ENCODE measurements at places on chromosomes 3 and 15. TPM values are rescaled to one million over a fixed set of nuclear protein-coding genes. Genes with fewer than 3 reads are reported as not detected.

NCEH1 gene
- 7.2 TPM for total RNA-seq

- H3K27ac ChIP-seq, result no peak overlapping the region
- no peak for DNase-seq
- H3K27me3 ChIP-seq, result no peaks in the 10 kb centered on the region
- peaks cover 27% of the 10 kb centered on the region for H3K36me3 ChIP-seq
These were observed 83.7 kb downstream of the VGLL4 start for GRCh38 chr3:11559816-11560633.

- no peaks in the 10 kb centered on the region for H3K27me3 ChIP-seq
- DNase-seq, result no peak
- H3K4me1 ChIP-seq, result no peaks in the 10 kb centered on the region
- H3K27ac ChIP-seq, result no peak overlapping the region
These were observed 9.3 kb downstream of the PLXNB1 start for GRCh38 chr3:48420561-48420960.

DNAH1 gene
- 21.8 TPM for total RNA-seq

GRCh38 chr15:70093070-70093469 lies 4.6 kb downstream of the TLE3 start:
- H3K27me3 ChIP-seq, result no peaks in the 10 kb centered on the region
- H3K27ac ChIP-seq, result no peak overlapping the region
- peaks cover 73% of the 10 kb centered on the region for H3K4me1 ChIP-seq
- H3K36me3 ChIP-seq, result peaks cover 67% of the 10 kb centered on the region
- H3K4me3 ChIP-seq, result peak overlapping the region; percentile 12

LRRC31 gene
- total RNA-seq, result not detected

LIPC gene
- total RNA-seq, result 0.60 TPM

GRCh38 chr3:126961191-126961790 lies 21.6 kb upstream of the PLXNA1 start:
- peaks cover 2% of the 10 kb centered on the region for H3K4me1 ChIP-seq
- no peak overlapping the region for H3K27ac ChIP-seq
- H3K36me3 ChIP-seq, result no peaks in the 10 kb centered on the region
- no peak for DNase-seq
- no peaks in the 10 kb centered on the region for H3K27me3 ChIP-seq

DAZL gene
- total RNA-seq, result not detected

NOX5 gene
- not detected for total RNA-seq
